Stimulated activated CD8-positive, alpha-beta memory T cell treated with anti-CD3 and anti-CD28 coated beads, Interleukin-4, amount 100 ng/mL, for 4 hours (primary cell): ENCODE measurements at places on chromosomes 12 and 14.

DNA sequence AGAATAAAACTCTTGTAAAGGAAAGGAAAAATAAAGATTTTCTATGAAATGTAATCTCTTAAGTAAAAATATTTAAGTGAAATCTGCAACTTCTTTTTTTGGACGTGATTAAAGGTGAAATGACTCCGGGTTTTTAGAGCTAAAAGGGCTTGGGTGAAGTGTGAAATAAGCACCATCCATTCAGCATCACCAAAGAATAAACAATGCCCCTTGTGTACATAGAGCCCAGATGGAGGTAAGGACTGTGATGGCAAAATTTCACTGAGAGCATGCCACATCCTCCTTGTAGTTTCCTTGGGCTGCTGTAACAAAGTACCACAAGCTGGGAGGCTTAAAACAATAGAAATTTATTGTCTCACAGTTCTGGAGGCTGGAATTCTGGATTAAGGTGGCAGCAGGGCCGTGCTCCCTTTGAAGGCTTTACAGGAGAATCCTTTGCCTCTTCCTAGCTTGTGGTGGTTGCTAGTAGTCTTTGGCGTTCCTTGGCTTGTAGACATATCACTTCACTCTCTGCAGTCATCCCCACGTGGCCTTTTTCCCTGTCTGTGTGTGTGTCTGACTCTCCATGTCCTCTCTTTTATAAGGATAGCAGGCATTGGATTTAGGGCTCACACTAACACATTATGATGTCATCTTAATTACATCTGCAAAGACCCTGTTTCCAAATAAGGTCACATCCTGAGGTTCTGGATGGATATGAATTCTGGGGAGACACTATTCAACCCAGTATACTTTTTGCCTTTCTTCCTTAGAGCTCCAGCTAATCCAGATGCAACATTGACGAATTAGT is 24.2 kb downstream of the ZNF664 start:
- no peak for DNase-seq

DNA sequence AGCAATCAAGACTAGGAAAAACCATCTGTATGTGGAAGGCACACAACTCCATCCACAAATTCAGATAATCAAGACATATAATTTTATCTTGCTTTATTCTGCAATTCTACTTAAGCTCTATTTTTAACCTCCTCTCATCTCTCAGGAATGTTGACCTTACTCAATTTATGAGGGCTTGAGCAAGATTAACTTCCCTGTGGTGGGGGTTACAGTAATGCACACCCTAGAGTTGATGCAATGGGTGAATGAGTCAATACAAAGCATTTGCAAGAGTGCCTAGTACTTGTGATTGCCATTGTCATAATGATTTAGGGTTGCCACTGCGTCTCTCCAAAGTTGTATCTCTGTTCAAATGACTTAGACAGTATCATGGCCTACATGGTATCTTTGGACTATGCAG is 1598.4 kb upstream of the TMEM132C start:
- no peak for DNase-seq

DNA sequence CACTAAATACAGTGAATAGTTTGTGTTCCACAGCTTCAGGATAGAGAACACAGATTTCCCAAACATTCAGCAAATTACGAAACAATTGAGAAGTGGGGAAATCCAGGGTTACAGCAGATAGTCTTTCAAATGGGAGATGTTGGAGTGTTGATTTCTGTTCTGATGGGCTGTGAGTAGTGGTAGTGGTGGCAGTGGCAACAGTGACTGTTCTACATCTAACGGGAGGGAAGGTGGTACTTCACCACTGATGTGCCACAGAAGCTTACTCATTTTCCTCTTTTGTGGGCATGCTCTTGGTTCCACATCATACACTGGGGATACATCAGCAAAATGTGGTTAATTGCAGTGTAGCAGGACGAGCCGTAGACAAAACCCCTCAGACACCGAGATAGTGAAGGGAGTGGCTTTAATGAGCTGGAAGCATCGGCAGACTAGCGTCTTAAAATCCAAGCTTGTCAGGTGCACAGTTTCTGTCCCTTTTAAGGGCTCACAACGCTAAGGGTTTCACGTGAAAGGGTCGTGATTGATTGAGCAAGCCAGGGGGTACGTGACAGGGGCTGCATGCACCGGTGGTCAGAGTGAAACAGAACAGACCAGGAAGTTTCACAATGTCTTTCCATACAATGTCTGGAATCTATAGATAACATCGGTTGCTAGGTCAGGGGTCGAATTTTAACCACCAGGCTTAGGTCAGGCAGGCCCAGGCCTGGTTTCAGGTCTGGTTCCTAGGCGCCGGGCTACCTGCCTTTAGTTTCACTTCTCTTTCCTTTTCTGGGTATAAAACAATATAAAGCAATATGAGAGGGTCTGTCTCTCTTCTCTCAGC is 330.6 kb upstream of the FBXO33 start:
- DNase-seq, result no peak

DNA sequence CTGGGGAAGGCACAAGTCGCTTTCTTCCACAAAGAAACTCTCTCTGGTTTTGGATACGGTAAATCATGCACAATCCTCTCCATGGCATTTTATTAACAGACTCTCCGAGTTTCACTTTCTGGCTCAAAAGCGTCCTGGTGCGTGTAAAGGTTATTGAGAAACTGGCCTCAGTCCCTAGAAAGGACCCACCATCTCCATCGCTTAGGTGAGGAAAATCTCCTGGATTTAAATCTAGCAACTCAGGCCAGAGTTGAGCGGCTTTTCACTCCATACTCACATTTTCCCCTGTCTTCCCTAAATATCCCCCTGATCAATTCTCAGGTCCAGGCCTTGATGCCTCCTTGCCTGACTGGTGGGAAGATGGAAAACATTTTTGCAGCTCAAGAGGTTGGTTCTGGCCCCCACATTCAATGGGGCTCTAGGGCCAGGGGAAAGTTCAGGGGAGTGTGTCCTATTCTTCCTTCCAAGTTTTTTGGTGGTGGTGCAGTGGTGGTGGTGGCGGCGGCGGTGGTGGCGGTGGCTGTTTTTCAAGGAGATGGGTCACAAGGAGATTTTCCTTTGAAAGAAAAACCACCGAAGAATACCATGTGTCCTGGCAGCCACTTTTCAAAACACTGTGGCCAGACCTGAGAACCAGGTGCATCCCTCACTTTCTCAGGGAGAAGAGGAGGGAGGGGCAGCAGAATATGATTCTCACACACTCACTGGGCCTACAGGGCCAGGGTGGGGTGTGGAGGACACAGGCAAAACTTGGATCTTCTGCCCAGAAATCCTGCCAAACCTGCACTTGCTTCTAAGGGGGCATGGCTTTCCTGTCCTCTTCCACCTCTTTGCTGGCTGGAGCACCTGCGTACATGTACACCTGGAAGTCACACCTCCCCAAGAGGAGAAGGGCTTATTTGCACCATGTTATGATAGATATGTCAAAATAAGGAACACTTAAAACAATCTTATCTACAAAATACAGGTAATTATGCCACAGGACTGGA is 46.7 kb upstream of the PNMA1 start:
- DNase-seq, result no peak

DNA sequence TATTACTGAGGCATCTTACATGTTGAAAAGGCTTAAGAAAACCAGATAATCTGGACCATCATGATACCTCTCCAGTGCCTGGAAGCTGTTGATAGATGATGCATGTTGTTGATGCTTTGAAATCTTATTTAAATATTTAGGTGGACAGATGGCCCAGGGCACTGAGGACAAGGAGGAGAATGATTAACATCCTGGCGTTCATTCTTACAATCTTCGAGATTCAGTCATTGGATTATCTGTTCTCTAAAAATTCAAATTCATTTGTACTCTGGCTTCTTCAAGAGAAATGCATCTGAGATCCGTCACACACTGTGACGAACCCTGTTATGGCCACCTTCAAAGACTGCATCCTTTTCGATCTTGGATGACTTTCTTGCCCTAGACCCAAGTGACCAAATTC is 121.3 kb upstream of the IGF1 start:
- no peak for DNase-seq

DNA sequence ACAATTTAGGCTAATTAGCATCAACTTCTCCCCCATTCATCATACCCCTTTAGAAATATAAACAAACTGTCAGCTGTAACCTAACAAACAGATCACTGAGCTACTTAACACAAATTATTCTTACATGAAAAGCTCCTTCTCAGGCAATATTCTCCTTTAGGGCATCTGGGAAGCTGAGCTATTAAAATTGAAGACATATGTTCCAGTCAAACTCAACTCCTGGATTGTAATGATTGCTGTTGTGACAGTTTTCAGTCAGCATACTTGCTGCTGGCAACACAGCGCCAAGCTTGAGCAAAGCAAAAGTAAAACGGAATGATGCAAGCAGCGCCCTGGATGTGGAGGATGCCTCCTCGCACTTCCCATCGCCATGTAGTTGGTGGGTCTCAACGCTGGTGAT is 82.4 kb downstream of the SLC25A21 start:
- DNase-seq, result no peak
